ENCODE measurements at places on chromosomes 7 and 10. TPM values are rescaled to one million over a fixed set of nuclear protein-coding genes. Genes with fewer than 3 reads are reported as not detected.

The PLEKHS1 gene
- total RNA-seq: not detected

The HGF gene
- 0.39 TPM for total RNA-seq

The CAMK2B gene
- total RNA-seq: not detected

The ZP3 gene
- 4.7 TPM for total RNA-seq

The UBN2 gene
- total RNA-seq: 9.0 TPM

The LIPM gene
- total RNA-seq: not detected

The GDF10 gene
- total RNA-seq: not detected

Measured in placental epithelial cell (primary cell).